ENCODE measurements at places on chromosomes 12 and 14.

- peak; percentile 68 for DNase-seq
Observed at GRCh38 chr12:69570545-69571399, 14.5 kb upstream of the CCT2 start.

DNA sequence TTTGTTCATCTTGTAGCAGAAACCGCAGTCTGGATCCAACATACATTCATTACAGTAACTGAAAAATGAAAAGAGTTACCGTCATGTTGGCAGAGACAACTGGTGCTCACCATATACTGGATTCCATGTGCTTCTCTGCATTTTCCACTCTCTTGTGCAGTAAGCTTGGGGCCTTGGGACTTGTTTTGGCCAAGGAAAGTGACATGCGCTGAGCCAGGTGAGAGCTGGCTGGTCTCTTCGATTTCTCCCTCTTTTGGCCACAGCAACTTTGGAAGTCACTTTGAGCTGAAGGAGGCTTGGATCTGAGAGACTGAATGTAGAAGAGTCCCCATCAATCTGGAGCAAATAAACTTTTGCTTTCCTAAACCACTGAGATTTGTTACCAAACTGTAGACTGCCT lies 210.6 kb upstream of the ABCD2 start:
- DNase-seq, result no peak

GRCh38 chr14:95725685-95726336 lies 11.9 kb upstream of the TCL1A start:
- no peak for DNase-seq

- no peak for DNase-seq
Observed at GRCh38 chr12:64042911-64043310, 179.2 kb downstream of the KICS2 start.

GRCh38 chr14:82879949-82880535 lies 1346.4 kb upstream of the SEL1L start:
- no peak for DNase-seq

- no peak for DNase-seq
Observed at GRCh38 chr12:4817880-4818279, 91.8 kb upstream of the KCNA1 start.

DNA sequence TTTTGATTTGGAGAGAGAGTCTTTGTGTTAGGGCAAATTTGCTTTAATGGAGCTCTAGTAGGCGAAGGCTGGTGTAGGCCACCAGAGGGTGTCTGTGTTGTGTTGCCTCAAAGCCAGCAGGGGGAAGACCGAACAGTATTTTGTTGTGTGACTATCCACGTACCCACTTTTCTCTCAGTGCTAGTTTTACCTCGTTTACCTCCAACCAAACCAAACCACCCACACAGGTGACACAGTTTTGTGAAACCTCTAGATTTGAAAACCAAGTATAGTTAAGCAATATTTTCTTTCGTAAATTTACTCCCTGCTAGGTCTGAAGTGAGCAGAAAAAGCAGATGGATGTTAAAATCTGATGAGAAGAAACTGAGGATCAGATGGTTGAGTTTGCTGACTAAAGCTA lies 36.3 kb upstream of the NPFF start:
- DNase-seq, result peak; percentile 63

- no peak for DNase-seq
Observed at GRCh38 chr12:43761500-43761899, 2.7 kb downstream of the IRAK4 start.

GRCh38 chr14:65847075-65847847 lies 434.7 kb downstream of the FUT8 start:
- DNase-seq, result no peak

- no peak for DNase-seq
Observed at GRCh38 chr14:80271389-80271788, 60.1 kb upstream of the DIO2 start.

DNA sequence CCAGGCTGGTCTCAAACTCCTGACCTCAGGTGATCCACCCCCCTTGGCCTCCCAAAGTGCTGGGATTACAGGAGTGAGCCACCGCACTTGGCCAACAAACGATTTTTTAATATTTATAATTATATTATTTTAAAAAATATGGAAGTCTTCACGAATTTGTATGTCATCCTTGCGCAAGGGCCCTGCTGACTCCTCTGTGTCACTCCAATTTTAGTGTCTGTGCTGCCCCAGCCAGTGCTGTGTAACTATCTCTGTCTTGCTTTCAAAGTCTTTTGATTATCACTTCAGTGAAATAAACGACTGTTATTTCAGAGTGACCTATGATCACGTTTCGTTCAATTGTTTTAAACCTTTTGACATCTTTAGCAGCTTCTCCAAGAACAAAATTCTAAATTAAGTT lies 13.1 kb upstream of the MMP17 start:
- DNase-seq, result no peak

- no peak for DNase-seq
Observed at GRCh38 chr12:78018939-78019338, 188.2 kb downstream of the NAV3 start.

DNA sequence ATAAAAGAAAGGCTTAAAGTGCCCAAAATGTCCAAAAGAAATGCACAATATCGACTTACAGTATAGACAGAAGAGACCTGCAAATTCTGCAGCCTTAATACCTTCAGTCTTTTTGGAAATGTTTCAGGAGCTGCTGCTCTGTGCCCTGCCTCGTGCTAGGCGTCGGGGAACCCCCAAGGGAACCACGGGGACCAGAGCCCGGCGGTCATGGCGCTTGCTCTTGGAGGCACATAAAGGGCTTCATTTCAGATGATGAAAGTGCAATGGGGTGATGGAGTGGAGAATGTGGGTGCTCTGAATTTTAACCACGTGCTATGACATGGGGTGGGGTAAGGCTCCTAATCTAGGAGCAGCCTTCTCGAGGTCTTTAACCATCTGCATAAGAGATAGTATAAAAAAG lies 14.8 kb upstream of the AACS start:
- no peak for DNase-seq

- DNase-seq, result no peak
Observed at GRCh38 chr12:90254796-90255195, 546.2 kb upstream of the ATP2B1 start.

DNA sequence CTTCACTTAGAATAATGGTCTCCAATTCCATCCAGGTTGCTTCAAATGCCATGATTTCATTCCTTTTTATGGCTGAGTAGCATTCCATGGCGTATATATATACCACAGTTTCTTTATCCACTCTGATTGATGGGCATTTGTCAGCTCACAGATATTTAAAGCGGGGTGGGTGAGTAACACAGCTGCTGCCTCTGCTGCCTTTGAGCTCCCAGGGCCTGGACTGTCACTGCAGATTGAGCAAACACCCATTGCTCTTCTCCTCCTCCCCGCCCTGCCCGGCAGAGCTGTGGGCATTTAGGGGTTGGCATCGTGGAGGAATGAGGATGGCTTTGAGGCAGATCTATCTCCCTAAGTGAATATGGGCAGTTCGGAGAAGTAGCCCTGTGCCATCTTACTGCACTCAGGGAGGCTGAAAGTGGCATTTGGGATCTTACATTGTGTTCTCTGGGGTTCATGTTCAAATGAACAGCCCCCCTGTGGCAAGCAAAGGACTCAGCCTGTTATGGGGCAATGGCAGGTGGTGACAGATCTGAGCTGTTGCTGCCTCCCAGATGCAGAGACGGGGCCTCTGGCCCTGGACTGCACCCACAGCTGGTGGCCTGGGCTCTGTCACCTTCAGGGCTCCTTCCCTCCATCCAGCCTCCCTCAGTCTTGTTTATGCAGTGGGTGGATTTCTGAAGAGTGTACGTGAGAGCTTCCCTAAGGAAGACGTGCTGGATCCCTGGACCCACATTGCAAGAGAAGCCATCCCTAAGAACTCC lies 4.9 kb downstream of the RFLNA start:
- DNase-seq, result no peak

DNA sequence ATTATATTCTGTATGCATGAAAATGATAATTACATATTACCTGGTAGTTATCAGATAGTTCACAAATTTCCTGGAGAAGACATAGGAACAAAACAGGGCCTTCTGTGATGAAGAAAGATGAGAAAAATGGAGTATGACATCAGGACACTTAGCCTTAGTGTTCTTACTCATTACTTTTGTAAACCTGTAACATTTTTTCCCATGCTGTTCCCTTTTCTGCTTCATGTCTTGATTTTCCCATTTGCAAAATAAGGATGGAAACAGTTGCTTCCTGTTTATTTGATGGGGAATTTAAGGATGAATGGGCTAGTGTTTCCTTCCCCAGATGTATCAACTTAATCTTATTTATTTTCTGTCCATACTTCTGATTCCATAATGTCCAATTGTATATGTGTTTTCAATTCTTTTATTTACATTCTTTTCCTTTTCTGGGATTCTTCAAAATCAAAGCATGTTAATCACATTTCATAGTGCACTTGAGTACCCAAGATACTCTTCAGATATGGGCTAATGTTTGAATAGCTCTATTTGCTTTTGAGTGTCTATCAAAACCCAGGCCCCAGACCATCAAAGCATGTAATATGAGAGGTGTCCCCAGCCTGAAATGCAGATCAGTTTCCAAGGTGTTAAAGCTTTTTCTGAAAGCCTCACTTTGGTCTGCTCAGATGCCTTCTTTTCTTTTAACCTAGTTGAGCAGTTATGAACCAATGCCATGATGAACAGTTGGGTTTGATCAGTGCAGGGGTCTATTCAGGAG lies 260.5 kb downstream of the RAD51B start:
- no peak for DNase-seq

DNA sequence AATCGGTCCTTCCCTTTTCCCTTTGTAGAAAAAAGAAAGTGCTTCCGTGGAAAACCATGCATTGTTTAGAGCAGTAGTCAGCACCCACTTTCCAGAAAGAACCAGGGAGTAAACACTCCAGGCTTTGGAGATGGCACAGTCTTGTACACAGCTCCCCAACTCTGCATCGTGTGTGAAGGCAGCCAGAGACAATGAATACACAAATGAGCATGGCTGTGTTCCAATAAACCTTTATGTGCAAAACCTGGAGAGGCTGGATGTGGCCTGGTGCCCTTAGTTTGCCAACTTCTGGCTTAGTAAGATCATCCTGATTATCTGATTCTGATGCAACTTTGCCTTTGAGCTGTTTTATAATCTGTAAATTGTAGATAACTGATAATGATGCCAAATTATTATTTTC lies 463.4 kb upstream of the TMEM132C start:
- DNase-seq, result no peak

GRCh38 chr12:115811045-115811444 lies 466.4 kb downstream of the MED13L start:
- no peak for DNase-seq

- DNase-seq, result peak; percentile 89
Observed at GRCh38 chr12:27595231-27595642, 71.2 kb downstream of the PPFIBP1 start.

- DNase-seq, result no peak
Observed at GRCh38 chr12:47107926-47108325, 28.2 kb upstream of the AMIGO2 start.

- no peak for DNase-seq
Observed at GRCh38 chr14:61343471-61343870, 22.1 kb downstream of the PRKCH start.

DNA sequence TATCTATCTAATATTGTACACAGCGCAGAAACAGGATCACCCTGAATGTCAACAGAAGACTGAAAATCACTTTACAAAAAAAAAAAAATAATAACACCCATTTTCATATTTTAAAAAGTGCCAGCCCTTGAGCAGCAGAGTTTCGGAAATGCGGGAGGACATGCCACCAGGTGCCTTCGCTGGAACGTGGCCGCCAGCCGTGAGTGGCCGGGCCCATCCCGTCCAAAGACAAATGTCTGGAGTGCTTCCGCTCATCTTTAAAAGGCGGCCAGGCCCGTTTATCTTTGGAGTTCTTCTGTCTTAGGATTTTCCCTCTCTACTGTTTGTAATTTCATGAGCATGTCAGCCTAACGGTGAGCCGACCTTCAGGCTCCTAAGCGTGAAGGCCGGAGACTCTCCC lies 43.5 kb downstream of the LRTM2 start:
- DNase-seq, result no peak

DNA sequence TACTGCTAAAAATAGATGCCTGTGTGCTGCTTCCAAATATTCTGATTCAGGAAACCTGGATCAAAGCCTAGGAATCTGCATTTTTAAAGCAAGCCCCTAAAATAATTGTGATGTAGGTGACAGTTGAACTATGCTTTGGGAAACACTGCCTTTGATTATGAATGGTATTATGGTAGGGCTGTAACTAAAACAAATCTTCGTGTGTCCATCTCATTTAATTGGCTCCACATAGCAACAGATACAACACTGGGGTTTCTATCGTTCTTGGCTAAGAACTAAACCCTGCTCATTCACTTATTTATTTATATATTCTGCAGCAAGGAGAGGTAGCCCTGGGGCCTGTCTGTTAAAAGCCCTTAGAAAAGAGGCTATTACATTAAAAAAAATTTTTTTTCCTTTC lies 23.0 kb upstream of the ITGA5 start:
- DNase-seq, result no peak

- DNase-seq, result no peak
Observed at GRCh38 chr14:68968051-68968450, 11.1 kb downstream of the ACTN1 start.

DNA sequence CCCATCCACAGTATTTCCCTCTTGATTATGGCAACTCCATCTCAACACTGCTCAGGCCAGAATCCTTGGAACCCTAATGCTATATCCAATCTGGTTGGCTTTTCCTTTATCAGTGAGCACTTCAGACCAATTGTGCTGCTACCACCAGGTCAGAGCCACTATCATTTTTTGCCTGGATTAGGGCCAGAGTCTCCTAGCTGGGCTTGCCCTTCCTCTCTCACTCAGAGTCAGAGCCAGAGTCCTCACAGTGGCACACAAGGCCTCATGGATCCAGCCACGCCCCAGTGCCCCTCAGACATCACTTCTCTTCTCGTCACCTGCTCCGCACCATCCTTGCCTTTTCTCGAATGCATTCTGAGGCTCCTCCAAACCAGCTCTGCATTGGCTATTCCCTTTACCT lies 211.1 kb downstream of the ANO6 start:
- no peak for DNase-seq

GRCh38 chr12:117067638-117068037 lies 31.6 kb downstream of the TESC start:
- DNase-seq, result no peak

DNA sequence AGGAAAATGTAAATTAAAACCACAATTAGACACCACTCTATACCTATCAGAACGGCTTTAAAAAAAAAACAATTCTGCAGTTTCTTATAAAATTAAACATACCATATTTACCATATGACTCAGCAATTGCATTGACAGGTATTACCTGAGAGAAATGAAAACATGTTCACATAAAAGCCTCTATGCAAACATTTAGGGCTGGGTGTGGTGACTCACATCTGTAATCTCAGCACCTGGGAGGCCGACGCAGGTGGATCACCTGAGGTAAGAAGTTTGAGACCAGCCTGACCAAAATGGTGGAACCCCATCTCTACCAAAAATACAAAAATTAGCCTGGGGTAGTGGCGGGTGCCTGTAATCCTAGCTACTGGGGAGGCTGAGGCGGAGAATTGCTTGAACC lies 41.1 kb downstream of the SPTB start:
- DNase-seq, result no peak

DNA sequence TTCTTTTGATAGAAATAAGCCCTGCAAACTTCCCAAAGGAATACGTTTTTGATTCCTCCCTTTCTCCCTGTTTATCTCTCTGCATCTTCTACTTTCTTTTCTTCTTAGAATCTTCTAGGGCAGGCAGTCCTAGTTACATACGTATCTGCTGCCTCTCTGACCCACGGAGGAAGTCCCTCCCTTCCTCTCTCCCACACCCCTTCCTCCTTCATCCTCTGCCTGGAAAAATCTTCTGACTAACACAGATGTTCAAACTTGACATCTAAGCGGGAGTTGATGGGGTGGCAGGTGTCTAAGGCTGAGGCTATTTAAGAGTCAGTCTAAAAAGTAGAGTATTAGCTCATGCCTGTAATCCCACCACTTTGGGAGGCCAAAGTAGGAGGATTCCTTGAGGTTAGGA lies 88.6 kb downstream of the MAP1LC3B2 start:
- no peak for DNase-seq

All from astrocyte of the cerebellum (primary cell).